Neuronal stem cell (in vitro differentiated cells): ENCODE measurements at places on chromosomes 13 and 19.
A peak's percentile ranks its signal among the peaks of the same experiment; 100 is the strongest.

DNA sequence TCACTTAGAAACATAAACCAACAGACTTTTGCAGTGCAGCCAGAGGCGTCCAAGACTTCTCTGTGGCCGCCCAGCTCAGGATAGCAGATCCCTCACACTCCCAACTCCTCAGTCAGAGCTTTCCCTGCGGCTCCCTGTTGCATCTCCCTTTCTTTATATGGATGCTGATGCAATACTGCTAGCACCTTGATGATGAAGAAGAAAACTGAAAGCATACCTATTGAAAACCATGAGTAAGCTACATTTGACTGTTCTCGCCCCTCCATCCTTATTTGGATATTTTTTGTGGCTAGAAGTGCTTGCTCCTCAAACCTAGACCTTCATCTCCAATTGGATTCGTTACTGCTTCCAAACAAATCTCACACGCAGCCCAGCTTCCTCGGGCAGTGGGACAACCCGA is 57.3 kb upstream of the UBL3 start:
- H3K4me1 ChIP-seq, result peaks cover 4% of the 10 kb centered on the region
- H3K27me3 ChIP-seq, result no peaks in the 10 kb centered on the region
- no peak overlapping the region for H3K4me3 ChIP-seq

GRCh38 chr19:14774373-14774772 is 4.0 kb downstream of the ADGRE2 start:
- H3K4me3 ChIP-seq, result no peak overlapping the region
- no peak overlapping the region for H3K27ac ChIP-seq
- no peaks in the 10 kb centered on the region for H3K4me1 ChIP-seq
- no peaks in the 10 kb centered on the region for H3K36me3 ChIP-seq
- no peaks in the 10 kb centered on the region for H3K27me3 ChIP-seq

DNA sequence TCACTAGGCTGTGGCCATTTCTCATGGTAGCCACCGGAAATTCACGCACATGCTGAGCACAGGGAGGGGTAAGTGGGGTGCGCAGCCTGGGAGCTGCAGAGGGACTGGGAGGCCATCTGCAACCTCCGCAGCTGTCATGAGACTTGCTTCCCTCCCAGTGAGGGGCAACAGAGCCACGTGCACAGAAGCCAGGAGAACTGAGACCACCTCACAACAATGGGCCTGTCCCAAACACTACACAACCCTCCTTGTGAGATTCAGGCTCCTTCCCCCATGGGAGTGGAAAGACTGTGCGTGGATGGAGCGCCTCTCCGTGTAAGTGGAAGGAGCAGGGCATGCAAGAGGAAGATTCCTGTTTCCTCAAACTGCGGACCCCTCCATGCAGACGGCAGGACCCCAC is 8.8 kb downstream of the C3 start:
- H3K27ac ChIP-seq, result no peak overlapping the region
- peaks cover 28% of the 10 kb centered on the region for H3K27me3 ChIP-seq
- DNase-seq, result no peak
- no peak overlapping the region for H3K4me3 ChIP-seq
- H3K4me1 ChIP-seq, result no peaks in the 10 kb centered on the region

- no peaks in the 10 kb centered on the region for H3K27me3 ChIP-seq
- no peak for DNase-seq
- H3K27ac ChIP-seq, result no peak overlapping the region
- no peak overlapping the region for H3K4me3 ChIP-seq
- no peaks in the 10 kb centered on the region for H3K36me3 ChIP-seq
Observed at GRCh38 chr13:114148521-114148855, 16.1 kb upstream of the RASA3 start.

DNA sequence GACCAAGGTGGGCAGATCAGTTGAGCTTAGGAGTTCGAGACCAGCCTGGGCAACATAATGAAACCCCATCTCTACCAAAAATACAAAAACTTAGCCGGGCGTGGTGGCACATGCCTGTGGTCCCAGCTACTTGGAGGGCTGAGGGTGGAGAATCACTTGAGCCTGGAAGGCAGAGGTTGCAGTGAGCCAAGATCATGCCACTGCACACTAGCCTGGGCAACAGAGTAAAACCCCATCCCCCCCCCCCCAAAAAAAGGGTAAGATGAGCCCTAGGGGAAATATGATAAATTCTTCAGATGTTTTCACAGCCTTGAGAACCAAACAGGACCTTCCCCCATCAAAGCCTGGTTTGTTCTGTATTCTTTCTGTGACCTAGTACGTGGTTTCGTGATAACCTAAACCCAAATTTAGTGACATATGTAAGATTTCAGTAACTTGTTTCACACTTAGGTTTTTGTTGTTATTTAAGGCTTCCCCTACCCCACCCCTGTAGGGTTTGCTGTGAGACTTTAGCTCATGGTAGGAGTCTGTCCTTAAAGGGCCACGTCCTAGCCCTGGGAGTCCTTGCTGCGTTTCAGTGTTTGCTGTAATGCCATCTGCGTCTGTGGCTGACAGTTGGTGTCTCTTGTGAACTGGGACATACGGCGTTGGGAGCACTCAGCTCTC is 49.6 kb downstream of the MYO9B start:
- H3K4me1 ChIP-seq, result peaks cover 7% of the 10 kb centered on the region
- peaks cover 42% of the 10 kb centered on the region for H3K36me3 ChIP-seq
- no peak for DNase-seq

DNA sequence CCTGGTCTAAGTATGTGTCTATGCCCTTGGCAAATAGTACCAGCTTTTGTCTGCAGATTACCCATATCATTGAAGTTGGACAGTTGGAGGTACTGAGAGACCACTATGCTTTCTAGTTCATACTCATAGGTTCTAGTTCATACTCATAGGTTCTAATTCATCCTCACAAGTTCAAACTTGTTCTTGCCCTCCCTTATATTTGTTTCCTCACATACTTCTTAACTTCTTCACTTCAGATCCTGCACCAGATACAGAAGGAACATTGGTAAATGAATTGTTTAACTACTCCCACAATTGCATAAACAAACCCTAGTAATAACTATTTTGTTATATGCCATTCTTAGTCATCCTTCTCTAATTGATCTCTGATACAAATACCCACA is 172.2 kb downstream of the SLITRK1 start:
- no peak overlapping the region for H3K4me3 ChIP-seq
- H3K4me1 ChIP-seq, result no peaks in the 10 kb centered on the region
- no peak for DNase-seq
- no peaks in the 10 kb centered on the region for H3K27me3 ChIP-seq
- no peak overlapping the region for H3K27ac ChIP-seq
- H3K36me3 ChIP-seq, result no peaks in the 10 kb centered on the region

DNA sequence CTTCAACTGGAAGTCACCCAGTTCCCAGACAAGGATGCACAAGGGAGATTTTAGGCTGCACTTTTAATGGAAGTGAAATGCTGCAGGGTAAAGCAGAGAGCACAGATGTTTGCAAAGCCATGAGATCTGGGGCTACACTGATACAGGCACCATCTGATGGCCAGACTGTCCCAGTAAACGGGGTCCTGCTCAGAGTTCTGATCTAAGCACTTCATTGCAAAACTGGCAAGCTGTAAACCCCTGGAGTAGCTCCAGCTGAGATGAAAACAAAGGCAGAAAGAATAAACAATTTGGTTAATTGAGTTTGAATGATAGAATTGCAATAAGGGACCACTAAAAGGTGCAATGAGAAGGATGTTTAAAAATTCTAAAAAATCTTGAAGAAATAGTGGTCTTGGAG is 197.1 kb downstream of the OXGR1 start:
- no peaks in the 10 kb centered on the region for H3K36me3 ChIP-seq
- no peak overlapping the region for H3K27ac ChIP-seq
- H3K4me1 ChIP-seq, result no peaks in the 10 kb centered on the region
- DNase-seq, result no peak

GRCh38 chr19:8423817-8424223 is 10.7 kb downstream of the MARCHF2 start:
- H3K4me1 ChIP-seq, result peaks cover 4% of the 10 kb centered on the region
- no peaks in the 10 kb centered on the region for H3K36me3 ChIP-seq
- DNase-seq, result peak; percentile 41
- H3K27me3 ChIP-seq, result no peaks in the 10 kb centered on the region
- peak overlapping the region; percentile 19 for H3K27ac ChIP-seq

DNA sequence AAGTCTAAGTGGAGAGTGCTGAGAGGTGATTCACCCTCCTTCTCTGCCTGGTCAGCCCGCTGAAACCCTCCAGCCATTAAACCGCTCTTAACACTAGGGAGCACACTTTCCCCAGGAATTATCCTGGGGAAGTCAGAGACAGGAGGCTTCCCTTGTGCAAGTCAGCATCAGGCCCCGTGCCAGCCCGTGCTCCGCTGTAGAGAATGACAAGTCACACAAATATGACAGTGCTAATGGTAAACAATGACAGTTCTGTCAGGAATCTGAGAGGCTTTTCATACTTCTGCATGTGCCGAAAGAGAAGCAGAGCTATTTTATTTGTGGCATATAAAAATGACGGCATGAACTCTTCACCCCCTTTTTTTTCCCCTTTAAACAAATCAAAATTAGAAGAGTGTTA is 816.9 kb upstream of the SLC10A2 start:
- no peaks in the 10 kb centered on the region for H3K36me3 ChIP-seq
- DNase-seq, result peak; percentile 67
- no peaks in the 10 kb centered on the region for H3K27me3 ChIP-seq
- H3K4me1 ChIP-seq, result no peaks in the 10 kb centered on the region
- H3K4me3 ChIP-seq, result no peak overlapping the region
- no peak overlapping the region for H3K27ac ChIP-seq

GRCh38 chr19:35868823-35869326 is 501 bp downstream of the APLP1 start:
- no peaks in the 10 kb centered on the region for H3K27me3 ChIP-seq
- peaks cover 31% of the 10 kb centered on the region for H3K36me3 ChIP-seq
- H3K4me3 ChIP-seq, result peak overlapping the region; percentile 59

GRCh38 chr19:2607712-2608601 is 94.5 kb downstream of the GNG7 start:
- H3K36me3 ChIP-seq, result no peaks in the 10 kb centered on the region
- H3K27ac ChIP-seq, result no peak overlapping the region
- no peaks in the 10 kb centered on the region for H3K27me3 ChIP-seq
- DNase-seq, result no peak
- peak overlapping the region; percentile 40 for H3K4me3 ChIP-seq
- peaks cover 3% of the 10 kb centered on the region for H3K4me1 ChIP-seq

DNA sequence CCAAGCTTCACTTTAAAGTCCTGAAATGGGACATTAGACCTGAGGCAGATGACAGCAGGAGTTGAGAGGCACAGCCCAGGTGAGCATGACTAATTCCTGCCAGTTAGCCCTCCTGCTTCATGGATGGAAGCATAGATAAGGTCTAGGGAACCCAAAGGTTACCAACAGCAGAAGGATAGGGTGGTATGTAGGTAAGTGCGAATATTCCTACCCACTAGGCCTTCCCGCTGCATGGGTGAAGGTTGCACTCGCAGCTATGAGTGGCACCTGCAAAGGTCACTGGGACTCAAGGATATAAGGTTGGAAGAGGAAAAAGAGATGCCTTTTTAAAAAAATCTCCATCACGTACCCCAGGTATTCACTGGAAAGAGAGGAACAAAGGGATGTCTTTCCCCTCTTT is 12.2 kb upstream of the MLLT1 start:
- DNase-seq, result no peak
- H3K4me3 ChIP-seq, result no peak overlapping the region
- no peaks in the 10 kb centered on the region for H3K4me1 ChIP-seq
- no peaks in the 10 kb centered on the region for H3K27me3 ChIP-seq
- no peaks in the 10 kb centered on the region for H3K36me3 ChIP-seq
- H3K27ac ChIP-seq, result no peak overlapping the region

DNA sequence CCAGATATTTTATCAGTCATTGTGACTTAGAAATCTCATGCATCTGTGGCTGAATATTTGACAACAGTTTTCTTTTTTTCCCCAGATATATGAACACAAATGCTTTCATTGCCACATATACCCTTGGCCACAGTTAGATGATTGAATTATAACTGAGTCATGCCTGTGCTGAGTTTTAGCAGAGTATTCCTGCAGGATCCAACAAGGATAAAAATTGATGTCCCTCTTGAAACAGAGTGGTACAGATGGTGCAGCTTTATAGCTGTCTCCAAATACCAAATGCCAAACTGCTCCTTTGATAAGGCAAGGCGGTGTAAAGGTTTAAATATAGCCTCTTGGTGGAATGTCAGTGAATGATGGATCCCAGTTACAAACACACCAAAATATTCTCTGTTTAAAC is 428.5 kb downstream of the GPC6 start:
- no peaks in the 10 kb centered on the region for H3K27me3 ChIP-seq
- peaks cover 5% of the 10 kb centered on the region for H3K4me1 ChIP-seq
- H3K4me3 ChIP-seq, result no peak overlapping the region
- no peaks in the 10 kb centered on the region for H3K36me3 ChIP-seq
- no peak overlapping the region for H3K27ac ChIP-seq
- no peak for DNase-seq

DNA sequence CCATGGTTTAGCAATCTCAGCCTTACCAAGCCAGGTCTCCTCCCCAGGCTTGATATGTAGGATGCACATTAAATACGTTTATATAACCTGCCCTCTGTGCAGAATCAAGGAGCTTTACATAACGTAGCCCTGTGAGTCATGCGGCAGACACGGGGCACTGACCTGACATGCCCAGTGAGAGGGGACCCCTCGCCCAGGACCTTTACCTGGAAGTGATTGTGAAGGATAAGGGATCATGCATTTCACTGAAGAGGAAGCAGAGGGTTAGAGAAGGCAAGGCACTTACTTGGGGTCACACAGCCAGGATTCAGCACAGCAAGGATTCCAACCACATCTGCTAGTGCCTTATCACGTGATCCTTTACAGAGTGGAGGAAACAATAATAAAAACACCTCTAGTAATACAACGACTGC is 18.9 kb upstream of the FOSB start:
- DNase-seq, result no peak
- no peaks in the 10 kb centered on the region for H3K36me3 ChIP-seq
- no peaks in the 10 kb centered on the region for H3K27me3 ChIP-seq
- H3K4me1 ChIP-seq, result peaks cover 22% of the 10 kb centered on the region
- H3K27ac ChIP-seq, result no peak overlapping the region
- H3K4me3 ChIP-seq, result no peak overlapping the region

DNA sequence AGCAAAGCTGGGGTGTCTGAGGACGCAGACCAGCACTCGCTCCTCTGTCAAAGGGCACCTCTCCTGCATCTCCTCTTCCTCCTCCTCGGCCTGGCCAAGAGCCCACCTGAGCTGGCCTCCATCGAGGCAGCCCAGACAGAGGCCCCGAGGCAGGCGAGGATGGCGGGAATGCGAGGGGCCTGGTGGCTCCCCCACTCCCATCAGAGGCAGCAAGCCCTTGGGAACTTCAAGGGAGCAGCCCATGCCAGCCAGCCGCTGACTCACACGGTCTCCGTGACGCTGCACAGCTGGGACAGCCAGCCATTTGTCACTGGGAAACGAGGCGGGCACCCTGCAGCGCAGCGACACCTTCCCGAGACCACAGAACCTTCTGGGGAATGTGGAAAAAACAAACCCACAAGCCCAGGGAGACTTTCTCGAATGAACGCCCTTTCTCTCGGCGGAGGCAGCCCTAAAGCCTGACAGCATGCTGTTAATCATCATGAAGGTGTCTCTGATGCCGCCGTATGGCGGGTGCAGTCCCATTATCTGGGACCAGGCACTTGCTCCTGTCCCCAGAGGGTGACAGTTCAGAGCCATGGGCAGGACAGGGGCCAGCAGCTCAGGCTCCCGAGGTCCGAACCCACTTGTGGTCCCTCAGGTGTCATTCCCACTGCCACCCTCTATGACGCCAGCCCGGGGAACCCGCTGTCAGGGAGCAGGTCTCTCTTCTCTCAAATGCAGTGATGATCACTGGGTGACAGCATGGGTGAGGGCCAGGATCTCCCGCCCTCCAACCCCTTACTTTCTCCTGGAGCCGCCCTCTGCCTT is 53.0 kb downstream of the PEPD start:
- no peaks in the 10 kb centered on the region for H3K27me3 ChIP-seq
- H3K27ac ChIP-seq, result no peak overlapping the region
- peaks cover 6% of the 10 kb centered on the region for H3K4me1 ChIP-seq
- H3K36me3 ChIP-seq, result no peaks in the 10 kb centered on the region
- no peak for DNase-seq
